ENCODE measurements at places on chromosomes 3 and 15. TPM values are rescaled to one million over a fixed set of nuclear protein-coding genes. Genes with fewer than 3 reads are reported as not detected.
A peak's percentile ranks its signal among the peaks of the same experiment; 100 is the strongest.

The ECE2 gene
- total RNA-seq: not detected

The RPP14 gene
- 16.1 TPM for total RNA-seq

The SI gene
- total RNA-seq: 1.0 TPM

The CHRNA7 gene
- 2.0 TPM for total RNA-seq

The AHSG gene
- total RNA-seq: not detected

The PLSCR4 gene
- total RNA-seq: 60.7 TPM

DNA sequence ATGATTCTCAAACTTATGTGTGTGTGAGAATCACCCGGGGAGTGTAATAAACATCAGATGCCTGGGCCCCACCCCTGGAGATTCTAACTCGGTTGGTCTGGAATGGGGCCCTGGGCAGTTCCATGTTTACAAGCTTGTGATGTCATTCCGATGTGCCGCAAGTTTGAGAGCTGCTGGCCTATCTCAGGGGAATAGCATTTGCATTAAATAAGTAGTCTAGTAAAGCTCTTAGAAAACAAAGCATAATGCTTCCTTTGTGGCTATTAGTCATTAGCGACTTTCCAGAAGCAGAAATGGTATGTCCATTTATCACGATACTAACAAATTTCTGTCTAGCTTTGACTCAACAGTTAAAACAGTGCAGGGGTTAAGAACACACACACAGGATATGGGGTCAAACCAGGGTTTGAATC lies 20.9 kb downstream of the PGBD4 start:
- DNase-seq: no peak

- DNase-seq: no peak
These were observed 1.3 kb downstream of the INKA1 start for GRCh38 chr3:49804141-49805041.

DNA sequence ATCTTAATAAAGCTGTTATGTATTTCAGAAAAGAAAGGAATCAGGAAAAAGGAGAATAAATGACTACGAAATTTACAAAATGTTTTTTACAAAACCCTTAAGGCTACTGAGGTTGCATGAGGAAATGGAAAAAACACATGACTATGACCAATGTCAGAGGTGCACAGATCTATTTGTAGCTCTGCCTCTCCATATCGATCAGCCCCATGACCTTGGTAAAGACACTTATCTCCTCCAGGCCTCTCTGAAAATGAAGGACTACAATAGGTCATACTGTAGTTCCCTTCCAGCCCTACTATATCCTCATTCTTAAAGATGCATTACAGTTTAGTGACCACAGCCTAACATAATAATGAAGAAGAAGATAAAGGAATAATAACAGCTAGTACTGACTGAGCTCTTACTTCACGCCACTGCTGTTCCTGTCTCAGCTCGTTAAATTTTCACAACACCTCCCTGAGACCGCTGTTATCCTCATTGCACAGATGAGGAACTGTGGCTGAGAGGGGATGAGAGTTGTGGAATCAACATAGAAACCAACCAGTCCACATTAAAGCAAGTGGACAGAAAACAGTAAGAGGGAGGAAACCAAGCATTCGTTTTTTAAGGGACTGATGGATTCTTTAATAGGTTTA lies 163.2 kb downstream of the MAGI1 start:
- no peak for DNase-seq

DNA sequence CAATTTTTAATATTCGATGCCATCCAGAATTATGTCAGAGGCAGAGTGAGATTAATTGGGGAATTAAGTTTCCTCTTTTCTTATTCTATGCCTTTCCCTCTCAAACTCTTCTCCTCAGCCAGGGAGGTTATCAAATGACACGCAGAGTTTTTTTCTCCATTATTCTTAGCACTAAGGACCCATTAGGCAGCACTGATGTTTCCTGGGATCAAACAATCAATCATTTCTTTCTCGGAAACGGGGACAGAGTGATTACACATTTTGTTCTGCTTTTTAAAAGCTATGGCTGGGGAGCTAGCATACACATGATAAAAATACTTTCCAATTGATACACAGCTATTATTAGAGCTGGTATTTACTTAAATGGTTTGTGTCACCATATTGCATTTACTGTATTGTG lies 35.3 kb upstream of the PSMD6 start:
- no peak for DNase-seq

DNA sequence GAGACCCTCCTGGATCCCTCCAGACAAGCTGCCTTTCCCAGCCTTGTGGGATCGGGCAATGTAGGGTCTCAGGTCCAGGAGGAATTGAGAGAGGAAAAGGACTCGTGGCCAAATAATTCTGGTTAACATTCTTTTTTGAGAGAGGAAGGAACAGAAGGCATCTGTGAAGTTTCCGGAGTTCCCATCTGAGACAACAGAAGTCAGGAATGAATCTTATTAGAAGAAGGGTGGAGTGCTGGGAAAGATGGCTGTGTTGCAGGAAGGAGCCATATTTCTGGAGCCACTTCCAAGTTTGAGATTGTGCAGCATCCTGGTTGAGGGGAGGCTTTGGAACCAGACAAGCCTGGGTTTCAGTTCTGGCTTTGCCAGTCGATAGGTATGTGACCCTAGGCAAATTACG lies 9.4 kb downstream of the BOC start:
- no peak for DNase-seq

GRCh38 chr15:74311734-74312444 lies 55.6 kb downstream of the CYP11A1 start:
- no peak for DNase-seq

GRCh38 chr15:75864213-75865059 lies 21.2 kb downstream of the UBE2Q2 start:
- DNase-seq: no peak

DNA sequence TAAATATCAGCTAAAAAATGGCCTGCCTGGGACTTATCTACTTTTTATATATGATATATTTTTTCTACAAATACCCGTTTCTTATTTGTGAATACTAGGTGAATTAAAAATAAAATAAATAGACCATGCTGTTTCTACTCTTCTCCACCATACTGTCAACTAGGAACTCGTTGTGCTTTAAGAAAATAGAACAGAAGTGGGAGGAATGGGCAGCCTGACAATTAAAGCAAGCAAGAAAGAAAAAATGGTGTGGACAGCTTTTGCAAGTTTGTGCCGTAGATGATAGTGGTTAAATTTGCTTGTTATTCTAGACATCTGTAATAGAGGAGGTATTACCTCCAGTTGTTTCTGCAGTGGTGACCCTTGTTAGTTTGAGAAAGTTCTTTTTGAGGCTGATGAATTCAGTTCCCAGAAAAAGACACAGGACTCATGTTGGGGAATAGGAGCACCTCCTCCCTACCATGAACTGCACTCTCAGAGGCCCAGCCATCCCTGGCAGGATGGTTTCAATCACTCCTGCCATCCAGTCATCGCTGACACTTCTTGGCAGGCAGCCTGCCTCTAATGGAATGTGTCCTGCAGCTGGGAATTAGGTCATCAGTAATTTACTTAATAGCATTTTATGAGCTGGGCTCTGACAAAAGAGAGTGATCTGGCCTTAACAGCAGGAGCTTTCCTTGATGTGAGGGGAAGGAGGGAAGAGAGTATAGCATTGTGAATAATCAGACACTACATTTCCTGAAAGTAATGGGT lies 105.0 kb upstream of the GAP43 start:
- DNase-seq: no peak

DNA sequence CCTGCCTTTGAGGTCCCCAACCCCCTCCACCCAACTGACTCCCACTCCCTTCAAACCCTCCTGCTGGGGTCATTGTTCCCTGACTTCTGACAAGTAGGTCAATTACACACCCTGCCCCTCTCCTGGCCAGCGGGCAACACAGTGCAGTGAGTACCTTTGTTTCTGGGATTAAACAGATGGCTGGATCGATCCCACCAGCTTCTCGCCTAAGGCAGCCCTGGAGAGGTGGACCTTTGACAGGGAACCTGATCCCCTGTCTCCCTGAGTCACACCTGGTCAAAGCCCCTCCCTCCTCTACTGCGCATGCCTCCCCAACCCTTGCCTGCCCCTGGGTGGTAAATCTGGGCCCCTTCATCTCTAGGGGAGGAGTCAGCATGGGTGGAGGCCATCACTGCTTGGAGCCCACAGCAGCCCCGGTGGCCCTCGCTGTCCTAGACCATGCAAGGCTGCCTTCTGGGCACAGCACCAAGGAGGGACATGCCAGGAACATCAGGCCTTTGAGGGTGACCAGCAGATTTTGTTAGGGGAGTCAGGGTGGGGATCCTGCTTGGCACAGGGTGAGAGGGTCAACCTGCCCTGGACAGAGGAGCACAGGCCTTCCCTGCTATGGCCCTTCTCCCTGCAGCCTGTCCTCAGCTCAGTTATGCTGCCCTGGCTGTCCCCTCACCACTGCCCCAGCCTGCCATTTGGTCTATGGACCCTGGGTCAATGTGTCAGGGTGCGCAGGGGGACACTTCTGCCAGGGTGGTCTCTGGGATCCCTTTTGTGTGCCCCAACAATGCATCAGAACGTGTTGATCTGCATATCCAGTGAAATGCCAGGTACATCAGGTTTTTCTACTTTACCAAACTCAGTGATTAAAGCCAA lies 9.8 kb upstream of the PRR23E start:
- peak; percentile 71 for DNase-seq

DNA sequence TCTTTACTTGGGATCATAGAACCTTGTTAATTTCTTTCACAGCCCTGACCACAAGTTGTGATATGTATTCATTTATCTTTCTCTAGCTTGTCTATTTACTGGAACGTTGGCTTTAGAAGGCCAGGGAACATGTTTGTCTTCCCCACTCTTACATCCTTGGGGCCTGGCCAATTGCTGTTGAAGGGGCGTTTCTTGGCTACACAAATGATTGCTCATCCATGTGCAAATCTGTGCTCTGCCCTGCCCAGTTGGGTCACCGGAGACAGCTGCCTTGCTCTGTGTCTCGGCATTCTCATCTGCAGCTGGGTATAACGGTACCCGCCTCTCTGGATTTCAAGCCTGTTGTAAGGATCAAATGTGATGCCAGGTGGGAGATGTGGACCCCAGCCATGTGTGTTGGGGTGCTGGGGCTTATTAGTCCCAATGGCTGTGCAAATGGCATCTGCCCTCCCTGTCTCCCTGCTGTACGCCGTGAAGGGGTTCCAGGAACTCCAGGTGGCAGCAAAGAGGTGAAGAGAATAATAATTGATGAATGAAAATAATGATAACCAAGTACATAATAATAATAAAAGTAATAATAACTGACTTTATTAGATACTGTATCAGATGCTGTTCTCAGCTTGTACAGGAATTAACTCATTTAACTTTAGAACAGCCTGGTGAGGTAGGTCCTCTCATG lies 24.0 kb upstream of the TLE3 start:
- DNase-seq: no peak

DNA sequence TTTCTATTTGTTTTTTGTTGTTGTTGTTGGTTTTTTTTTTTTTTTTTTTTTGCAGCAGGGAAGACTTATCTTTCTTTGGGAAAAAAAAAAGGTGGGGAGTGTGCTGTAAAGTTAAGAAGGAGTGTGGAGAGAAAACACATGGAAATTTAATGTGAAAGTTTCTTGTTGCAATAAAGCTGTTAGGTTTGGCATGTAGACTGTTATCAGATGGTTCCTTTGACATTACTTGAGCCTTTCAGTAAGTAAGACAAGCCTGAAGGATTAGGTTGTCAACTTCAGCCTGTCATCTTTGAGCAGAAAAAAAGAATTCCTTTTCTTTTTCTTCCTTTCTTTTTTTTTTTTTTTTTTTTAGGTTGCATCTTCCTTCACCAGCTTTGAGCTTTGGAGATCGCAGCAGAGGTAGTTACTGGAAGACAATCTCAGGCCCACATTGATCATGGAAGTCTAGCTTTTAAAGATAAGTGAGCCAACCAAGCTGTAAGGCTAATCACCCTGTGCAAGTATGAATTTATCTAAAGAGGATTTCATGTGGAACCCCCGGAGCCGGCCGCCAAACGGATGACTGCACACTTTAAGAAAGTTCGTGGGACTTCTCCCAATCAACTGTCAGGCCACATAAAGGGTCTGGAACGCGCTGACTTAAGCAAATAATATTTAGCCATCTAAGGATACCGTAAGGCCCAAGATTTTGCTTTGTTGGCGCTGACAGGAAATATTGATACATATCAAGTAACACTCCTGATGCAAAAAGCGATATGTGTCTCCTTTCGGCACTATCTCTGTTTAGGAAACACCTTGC lies 1040.1 kb upstream of the NR2F2 start:
- no peak for DNase-seq

GRCh38 chr15:75037685-75038084 lies 14.3 kb downstream of the PPCDC start:
- DNase-seq: no peak

GRCh38 chr3:12230406-12230805 lies 58.5 kb upstream of the PPARG start:
- DNase-seq: no peak

GRCh38 chr15:59352189-59352588 lies 20.5 kb downstream of the MYO1E start:
- no peak for DNase-seq
